ENCODE measurements at places on chromosomes 5 and 9. TPM values are rescaled to one million over a fixed set of nuclear protein-coding genes. Genes with fewer than 3 reads are reported as not detected.
A peak's percentile ranks its signal among the peaks of the same experiment; 100 is the strongest.

- DNase-seq = no peak
These were observed 21.8 kb downstream of the SLIT3 start for GRCh38 chr5:169279125-169279524.

DNA sequence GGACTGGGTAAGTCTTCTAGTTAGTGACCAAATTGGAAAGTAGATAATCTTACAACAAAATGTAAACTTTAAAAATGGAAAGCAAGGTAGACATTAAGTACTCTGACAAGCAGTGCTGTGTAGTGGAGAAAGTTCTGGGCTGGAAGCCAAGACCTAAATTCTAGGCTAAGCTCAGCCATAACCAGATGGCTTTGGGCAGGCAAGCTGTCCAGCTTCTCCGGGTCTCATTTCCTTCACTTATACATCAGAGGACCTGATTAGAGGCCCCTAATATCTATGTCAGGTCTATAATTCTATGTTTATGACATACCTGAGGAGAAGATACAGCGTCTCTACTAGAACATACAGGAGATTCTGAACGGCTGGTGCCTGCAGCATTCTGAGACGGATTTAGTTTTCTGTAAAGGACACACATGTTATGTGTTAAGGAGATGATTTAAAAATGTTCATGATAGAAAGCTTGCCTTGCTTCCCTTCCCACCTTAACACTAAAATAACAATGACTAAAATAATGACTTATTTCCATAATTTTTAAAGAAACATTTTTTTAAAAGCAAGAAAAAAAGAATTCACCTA, 61.2 kb downstream of the ELL2 start:
- no peak for DNase-seq

DNA sequence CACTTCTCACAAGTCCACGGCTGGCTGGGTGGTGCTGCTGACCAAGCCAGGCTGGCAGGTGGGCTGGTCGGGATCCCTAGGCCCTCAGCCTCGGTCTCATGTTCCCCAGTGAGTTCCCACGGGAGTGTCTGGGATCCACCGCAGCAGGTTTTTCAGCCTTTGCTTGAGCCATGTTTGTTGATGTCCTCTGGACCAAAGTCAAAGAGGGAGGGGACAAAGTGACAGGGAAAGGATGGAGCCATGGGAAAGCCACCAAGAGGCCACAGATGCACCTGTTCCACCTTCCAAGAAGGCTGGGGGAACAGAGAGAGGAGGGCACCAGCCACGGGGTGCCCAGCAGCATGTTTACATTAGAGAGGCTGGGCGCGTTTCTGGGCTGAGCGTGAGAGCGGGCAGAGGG, 2.8 kb upstream of the UBAC1 start:
- DNase-seq = no peak

DNA sequence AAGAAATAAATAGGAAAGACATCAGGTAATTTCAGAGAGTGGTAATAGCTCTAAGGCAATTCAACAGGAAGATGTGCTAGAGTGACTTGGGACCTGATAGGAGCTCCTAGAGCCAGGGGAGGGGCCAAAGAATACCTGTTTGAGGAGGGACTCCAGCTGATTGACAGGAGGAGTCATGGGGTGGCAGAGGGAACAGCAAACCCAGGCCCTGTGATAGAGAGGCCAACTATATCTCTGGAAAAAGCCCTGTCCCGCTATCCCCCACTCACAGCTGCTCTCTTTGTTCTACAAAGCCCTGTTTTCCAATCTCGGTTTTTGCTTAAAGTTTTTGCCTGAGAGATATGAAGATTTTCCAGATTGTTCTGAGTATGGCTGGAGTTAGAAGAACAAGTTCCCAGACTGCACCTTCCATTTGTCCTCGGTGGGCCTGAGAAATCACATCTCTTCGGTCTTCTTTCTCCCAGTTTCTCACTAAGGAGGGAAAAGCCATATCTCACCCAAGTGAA, 9.0 kb upstream of the NSD1 start:
- DNase-seq = no peak

- no peak for DNase-seq
These were observed 14.8 kb upstream of the TUT7 start for GRCh38 chr9:86368871-86369521.

- no peak for DNase-seq
These were observed 55.1 kb downstream of the CDK5RAP2 start for GRCh38 chr9:120524863-120525262.

GRCh38 chr5:42522783-42523182, 99.5 kb downstream of the GHR start:
- DNase-seq = no peak

GRCh38 chr5:121963392-121963791, 1.6 kb downstream of the SRFBP1 start:
- no peak for DNase-seq

GRCh38 chr9:134181648-134182034, 17.3 kb upstream of the RNU6ATAC start:
- no peak for DNase-seq

GRCh38 chr9:91117959-91118703, 243.6 kb downstream of the AUH start:
- DNase-seq = no peak

GRCh38 chr5:54521856-54522479, 4.4 kb downstream of the SNX18 start:
- DNase-seq = no peak

- no peak for DNase-seq
These were observed 37.0 kb upstream of the RANBP6 start for GRCh38 chr9:6052293-6052919.

- no peak for DNase-seq
These were observed 42.1 kb downstream of the RASEF start for GRCh38 chr9:83020864-83021263.

- no peak for DNase-seq
These were observed 20.0 kb downstream of the SH3TC2 start for GRCh38 chr5:149042865-149043264.

DNA sequence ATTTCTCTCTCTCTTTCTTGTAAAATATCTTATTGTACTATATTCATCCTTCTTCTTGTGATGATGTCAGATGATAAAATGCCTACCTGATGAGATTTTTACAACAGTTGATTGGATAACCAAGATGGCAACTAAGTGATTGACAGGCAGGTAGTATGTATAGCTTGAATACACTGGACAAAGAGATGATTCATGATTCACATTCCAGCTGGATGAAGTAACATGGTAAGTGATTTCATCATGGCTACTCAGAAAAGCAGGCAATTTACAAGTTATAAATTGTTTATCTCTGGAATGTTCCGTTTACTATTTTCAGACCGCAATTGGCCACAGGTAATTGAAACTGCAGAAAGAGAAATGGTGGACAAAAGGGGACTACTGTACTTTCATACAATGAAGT, 1471.7 kb upstream of the C9orf72 start:
- no peak for DNase-seq

GRCh38 chr9:15308511-15308910, 1.5 kb upstream of the TTC39B start:
- no peak for DNase-seq

- DNase-seq = no peak
These were observed 25.8 kb downstream of the CD180 start for GRCh38 chr5:67170767-67171166.

DNA sequence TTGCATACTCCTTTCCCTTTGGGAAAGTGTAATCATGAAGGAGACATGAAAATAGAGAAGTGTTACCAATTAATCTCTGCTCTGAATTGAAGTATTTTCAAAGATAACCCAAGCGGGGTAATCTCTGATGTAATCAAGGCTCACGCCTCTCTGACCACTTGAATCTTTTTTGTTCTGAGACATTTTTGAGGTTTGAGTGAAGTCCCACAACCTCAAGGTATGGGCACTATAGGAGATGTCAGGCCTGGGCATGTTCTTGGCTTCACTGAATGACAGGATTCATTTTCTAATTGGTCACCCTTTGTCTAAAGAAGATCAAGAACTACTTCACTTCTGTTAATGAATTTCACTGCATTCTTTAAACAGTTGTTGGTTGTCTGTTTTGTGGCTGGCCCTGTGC, 23.7 kb downstream of the ENHO start:
- no peak for DNase-seq

DNA sequence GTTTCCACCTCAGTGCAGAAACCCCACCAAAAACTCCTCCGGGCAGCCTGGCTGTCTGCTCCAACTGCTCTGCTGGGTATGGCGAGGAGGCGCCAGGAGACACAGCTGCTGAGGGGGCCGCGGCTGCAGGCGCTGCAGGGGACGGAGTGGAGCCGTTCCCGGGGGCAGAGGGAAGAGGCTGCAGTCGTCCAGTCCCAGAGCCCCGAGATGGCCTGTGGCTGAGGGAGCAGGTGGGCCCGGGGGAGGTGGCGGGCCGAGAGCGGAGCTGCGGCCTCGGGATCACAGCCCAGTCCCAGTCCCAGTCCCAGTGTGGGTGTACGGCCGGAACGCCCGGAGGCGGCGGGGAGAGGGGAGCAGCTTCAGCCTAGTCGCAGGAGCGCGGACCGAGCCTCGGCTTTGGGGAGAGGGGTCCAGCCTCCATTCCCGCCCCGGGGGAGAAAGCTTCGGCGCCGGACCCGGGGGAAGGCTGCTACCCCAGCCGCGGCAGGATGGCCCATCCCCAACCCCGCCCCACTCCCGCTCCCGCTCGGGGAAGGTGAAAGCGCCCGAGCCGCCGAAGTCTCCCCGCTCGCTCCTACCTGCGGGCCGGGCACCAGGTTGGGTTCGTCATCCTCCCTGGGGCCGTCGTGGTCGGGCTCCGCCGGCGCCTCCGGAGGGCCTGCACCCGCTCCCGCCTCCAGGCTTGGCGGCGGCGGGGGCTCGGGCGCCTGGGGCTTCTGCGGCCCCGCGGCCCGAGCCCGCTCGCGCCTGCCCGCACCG, 513 bp downstream of the FAM193B start:
- DNase-seq = peak; percentile 24

DNA sequence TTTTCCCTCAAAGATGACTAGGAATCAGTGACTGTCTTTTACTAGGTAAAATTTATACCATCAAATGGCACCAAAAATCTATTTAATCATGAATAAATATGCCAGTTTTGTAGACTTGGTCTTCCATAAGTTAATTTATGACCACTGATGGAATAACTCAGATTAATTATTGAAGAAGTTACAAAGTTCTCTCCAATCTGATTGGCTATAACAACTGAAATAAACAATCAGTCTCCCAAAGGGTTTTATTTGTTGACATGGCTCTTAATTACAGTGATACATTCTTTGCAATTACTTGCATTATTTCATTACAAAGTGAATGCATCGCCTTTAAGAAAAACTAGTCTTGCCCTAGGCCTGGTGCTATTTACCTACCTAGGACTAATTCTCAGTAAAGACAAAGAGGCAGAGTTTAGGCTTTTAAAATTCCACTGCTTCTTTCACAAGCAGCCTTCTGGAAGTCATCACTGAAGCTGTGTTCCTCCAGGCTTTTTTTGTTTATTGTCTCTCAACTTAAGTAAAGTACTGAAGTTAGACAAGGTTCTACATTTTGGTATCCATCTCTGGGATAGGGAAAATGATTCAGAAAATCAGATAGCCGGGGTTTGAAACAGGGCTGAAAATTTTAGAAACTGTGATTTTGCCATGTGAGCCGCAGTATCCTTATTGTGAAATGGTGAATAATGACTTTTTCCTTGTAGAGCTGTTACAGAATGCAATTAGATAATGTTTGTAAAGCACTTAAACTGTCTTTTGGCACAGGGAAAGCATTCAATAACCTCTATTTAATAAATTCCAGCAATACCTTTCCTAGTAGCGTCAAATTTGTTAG, 2.5 kb downstream of the STOM start:
- DNase-seq = no peak

DNA sequence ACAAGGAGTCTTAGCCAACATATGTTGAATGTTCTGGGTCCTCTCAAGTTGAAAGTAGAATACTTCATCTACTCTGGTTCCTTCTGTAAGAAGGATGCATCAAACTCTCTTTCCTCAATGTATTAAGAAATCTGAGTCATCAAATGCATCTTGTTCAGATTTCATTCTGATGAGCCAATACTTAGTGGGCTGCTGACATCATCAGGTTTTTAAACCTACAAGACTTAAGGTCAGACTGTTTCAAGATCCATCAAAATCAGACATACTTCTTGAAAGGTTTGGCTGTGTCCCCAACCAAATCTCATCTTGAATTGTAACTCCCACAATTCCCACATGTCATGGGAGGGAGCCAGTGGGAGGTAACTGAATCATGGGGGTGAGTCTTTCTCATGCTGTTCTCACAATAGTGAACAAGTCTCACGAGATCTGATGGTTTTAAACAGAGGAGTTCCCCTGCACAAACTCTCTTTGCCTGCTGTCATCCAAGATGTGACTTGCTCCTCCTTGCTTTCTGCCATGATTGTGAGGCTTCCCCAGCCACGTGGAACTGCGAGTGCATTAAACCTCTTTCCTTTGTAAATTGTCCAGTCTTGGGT, 168.8 kb downstream of the RAPGEF6 start:
- no peak for DNase-seq

- no peak for DNase-seq
These were observed 201.1 kb upstream of the HAPLN1 start for GRCh38 chr5:83921666-83922193.

DNA sequence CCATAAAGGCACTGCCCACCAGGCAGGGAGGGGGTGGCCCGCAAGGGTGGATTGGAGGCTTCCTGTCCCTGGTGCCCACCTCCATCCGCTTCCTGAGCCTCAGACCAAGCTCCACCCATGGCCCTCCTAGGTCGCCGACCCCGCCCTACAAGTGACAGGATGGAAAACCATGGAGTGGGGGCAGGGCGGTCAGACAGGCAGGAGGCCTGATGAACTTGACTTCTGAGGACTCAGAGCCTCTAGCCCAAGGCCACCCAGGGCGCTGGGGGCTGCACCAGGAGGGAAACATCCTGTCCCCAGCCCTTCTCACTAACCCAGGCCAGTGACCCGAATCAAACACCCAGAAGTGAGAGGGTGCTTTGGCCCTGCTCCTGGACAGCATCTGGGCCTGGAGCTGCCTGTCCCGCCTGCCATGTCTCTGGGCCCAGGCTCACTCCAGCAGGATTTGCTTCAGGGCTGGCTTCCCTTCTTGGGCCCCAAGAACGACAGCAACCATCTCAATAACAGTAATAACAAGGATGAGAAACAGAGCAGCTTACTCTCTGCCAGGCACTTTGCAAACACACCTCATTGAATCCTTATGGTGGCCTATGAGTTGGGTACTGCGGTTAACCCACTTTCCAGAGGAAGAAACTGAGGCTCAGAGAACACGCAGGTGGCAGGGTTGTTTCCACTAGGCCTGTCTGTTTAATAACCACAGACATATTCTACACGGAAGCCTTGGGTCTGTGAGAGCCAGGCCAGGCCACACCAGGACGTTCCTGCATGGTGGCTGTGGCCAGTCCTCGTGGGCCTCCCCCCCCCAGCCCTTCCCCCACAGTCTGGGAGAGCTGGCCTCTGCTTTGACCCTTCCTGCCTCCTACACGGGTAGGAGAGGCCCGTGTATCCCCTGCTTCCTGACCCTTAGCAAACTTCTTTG, 4.4 kb upstream of the ST6GALNAC6 start:
- DNase-seq = no peak

- DNase-seq = no peak
These were observed 1.1 kb upstream of the FRRS1L start for GRCh38 chr9:109168170-109168569.

RETREG1 gene
- total RNA-seq = 8.0 TPM

PRR16 gene
- not detected for total RNA-seq

ATP10B gene
- total RNA-seq = 1.7 TPM

SLC38A9 gene
- total RNA-seq = 42.9 TPM

WDR38 gene
- total RNA-seq = not detected

PCDHGA5 gene
- 0.71 TPM for total RNA-seq

C9orf153 gene
- 0.69 TPM for total RNA-seq

LMNB1 gene
- total RNA-seq = 149 TPM

ARL14EPL gene
- total RNA-seq = not detected

HCN1 gene
- total RNA-seq = 0.14 TPM

CDKN2B gene
- total RNA-seq = 1.2 TPM

TAF1L gene
- total RNA-seq = not detected

Measured in progenitor cell of endocrine pancreas (in vitro differentiated cells).